Gastrocnemius medialis (tissue), 4 donors: ENCODE measurements at places on chromosomes 13 and 19.

DNA sequence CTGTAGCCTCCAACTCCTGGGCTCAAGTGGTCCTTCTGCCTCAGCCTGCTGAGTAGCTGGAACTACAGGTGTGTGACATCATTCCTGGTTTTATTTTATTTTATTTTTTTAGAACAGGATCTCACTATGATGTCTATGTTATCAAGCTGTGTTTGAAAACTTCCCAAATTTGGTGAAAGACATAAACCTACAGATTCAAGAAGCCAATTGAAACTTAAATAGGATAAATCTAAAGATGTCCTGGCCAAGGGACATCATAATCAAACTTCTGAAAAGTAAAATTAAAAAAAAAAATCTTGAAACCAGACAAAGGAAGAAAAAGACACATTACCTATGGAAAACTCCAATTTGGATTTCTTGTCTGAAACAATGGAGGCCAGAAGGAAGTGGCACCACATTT lies 23.1 kb upstream of the PDX1 start:
- no peak for DNase-seq

- no peak for DNase-seq
These were observed 2.2 kb downstream of the MZF1 start for GRCh38 chr19:58570770-58571574.

DNA sequence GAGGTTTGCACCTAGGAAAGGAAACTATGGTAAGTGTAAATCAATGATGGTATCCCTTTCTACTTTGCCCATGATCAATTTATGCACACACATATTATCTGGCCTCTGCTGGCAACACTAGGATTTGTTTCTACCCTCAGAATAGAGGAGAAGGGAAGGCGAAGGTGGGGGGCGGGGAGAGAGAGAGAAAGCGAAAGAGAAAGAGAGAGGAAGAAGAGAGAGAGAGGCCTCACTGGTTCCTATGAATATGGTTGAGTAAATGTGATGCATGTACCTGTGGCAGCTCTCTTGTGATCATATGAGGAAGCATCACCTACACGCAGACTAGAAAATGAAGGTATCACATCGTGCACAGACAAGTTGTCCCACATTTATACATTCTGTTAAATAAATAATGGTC lies 882.0 kb upstream of the SLITRK6 start:
- no peak for DNase-seq

- DNase-seq: peak; percentile 16
These were observed 21.3 kb upstream of the ZNF599 start for GRCh38 chr19:34794066-34794960.

GRCh38 chr19:47699360-47699917 lies 13.8 kb upstream of the EHD2 start:
- peak; percentile 48 for DNase-seq

GRCh38 chr19:46351241-46352041 lies 4.6 kb downstream of the PPP5C start:
- peak; percentile 33 for DNase-seq
